Heart right ventricle (tissue), 16 donors: ENCODE measurements at places on chromosomes 7 and 10. TPM values are rescaled to one million over a fixed set of nuclear protein-coding genes. Genes with fewer than 3 reads are reported as not detected.

Gene EPC1
- 21.5 TPM for total RNA-seq

Gene PNLIPRP3
- total RNA-seq: not detected

Gene ITGB8
- total RNA-seq: 2.2 TPM

Gene MYH16
- total RNA-seq: not detected
